ENCODE measurements at places on chromosomes 16 and 17. TPM values are rescaled to one million over a fixed set of nuclear protein-coding genes. Genes with fewer than 3 reads are reported as not detected.

The CD300A gene
- total RNA-seq, result 2.4 TPM

The NT5M gene
- total RNA-seq, result 0.47 TPM

The KRT39 gene
- not detected for total RNA-seq

The MYCBPAP gene
- total RNA-seq, result 5.1 TPM

- no peak overlapping the region for H3K4me3 ChIP-seq
- H3K4me1 ChIP-seq, result peaks cover 2% of the 10 kb centered on the region
- no peak for DNase-seq
- H3K27ac ChIP-seq, result no peak overlapping the region
Observed at GRCh38 chr17:32819035-32819434, 57.9 kb downstream of the MYO1D start.

- no peak overlapping the region for H3K4me3 ChIP-seq
- no peaks in the 10 kb centered on the region for H3K27me3 ChIP-seq
- no peak overlapping the region for H3K27ac ChIP-seq
- H3K4me1 ChIP-seq, result no peaks in the 10 kb centered on the region
- no peaks in the 10 kb centered on the region for H3K36me3 ChIP-seq
Observed at GRCh38 chr17:73508057-73508930, 136.0 kb downstream of the SDK2 start.

Data from B cell (primary cell).